ENCODE measurements at places on chromosomes 1 and 21. TPM values are rescaled to one million over a fixed set of nuclear protein-coding genes. Genes with fewer than 3 reads are reported as not detected.

MRPL39 gene
- 39.0 TPM for total RNA-seq

CTNNBIP1 gene
- 93.7 TPM for total RNA-seq

ZBTB21 gene
- 5.5 TPM for total RNA-seq

CRTC2 gene
- total RNA-seq: 15.9 TPM

KCNE2 gene
- not detected for total RNA-seq

CENPS gene
- total RNA-seq: 10.2 TPM

TMEM81 gene
- total RNA-seq: 1.9 TPM

CTSE gene
- total RNA-seq: 0.28 TPM

ATP8B2 gene
- total RNA-seq: 26.4 TPM

PPM1J gene
- 6.4 TPM for total RNA-seq

SLC30A10 gene
- not detected for total RNA-seq

CNR2 gene
- not detected for total RNA-seq

CD1E gene
- not detected for total RNA-seq

TNFAIP8L2 gene
- total RNA-seq: not detected

SLC5A9 gene
- not detected for total RNA-seq

OR2T27 gene
- not detected for total RNA-seq

KRTAP22-2 gene
- not detected for total RNA-seq

S100A9 gene
- total RNA-seq: 5,057 TPM

TEKT2 gene
- total RNA-seq: 0.65 TPM

AQP10 gene
- 0.78 TPM for total RNA-seq

FH gene
- total RNA-seq: 92.5 TPM

GJB3 gene
- total RNA-seq: 115 TPM

SV2A gene
- total RNA-seq: 3.4 TPM

GBP6 gene
- 75.2 TPM for total RNA-seq

SH2D2A gene
- 2.5 TPM for total RNA-seq

AGMAT gene
- 0.70 TPM for total RNA-seq

FLVCR1 gene
- total RNA-seq: 4.6 TPM

CELA3B gene
- total RNA-seq: not detected

VHLL gene
- not detected for total RNA-seq

KIRREL1 gene
- 65.4 TPM for total RNA-seq

AXDND1 gene
- total RNA-seq: not detected

All from airway epithelial cell (primary cell).